ENCODE measurements at places on chromosomes 6 and 20.
A peak's percentile ranks its signal among the peaks of the same experiment; 100 is the strongest.

GRCh38 chr6:149888659-149889058 is 9.3 kb downstream of the RAET1E start:
- DNase-seq, result no peak

- DNase-seq, result no peak
These were observed 182.8 kb downstream of the UNC5CL start for GRCh38 chr6:40856271-40856670.

DNA sequence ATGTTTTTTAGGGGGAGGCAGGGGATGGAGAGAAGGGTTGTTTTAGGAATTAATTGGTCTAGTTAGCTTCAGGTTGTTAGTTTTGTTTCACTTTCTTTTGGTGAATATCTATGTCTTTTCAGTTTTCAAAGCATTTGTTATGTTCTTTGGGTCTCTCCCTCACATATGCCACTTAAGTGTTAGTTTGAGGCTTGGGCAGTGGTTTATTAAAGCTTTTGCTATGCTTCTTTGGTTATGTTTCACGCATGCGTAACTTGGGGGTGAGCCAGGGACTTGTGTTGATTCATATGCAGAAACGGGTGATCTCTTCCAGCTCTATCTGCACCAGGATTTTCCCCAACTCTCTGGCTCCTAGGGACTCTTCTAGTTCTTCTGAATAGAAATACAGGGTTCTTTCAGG is 11.4 kb upstream of the MMS22L start:
- DNase-seq, result no peak

- DNase-seq, result no peak
These were observed 503.8 kb upstream of the MARCKS start for GRCh38 chr6:113353392-113353791.

- DNase-seq, result no peak
These were observed 166.1 kb upstream of the AKAP12 start for GRCh38 chr6:151073701-151074100.

DNA sequence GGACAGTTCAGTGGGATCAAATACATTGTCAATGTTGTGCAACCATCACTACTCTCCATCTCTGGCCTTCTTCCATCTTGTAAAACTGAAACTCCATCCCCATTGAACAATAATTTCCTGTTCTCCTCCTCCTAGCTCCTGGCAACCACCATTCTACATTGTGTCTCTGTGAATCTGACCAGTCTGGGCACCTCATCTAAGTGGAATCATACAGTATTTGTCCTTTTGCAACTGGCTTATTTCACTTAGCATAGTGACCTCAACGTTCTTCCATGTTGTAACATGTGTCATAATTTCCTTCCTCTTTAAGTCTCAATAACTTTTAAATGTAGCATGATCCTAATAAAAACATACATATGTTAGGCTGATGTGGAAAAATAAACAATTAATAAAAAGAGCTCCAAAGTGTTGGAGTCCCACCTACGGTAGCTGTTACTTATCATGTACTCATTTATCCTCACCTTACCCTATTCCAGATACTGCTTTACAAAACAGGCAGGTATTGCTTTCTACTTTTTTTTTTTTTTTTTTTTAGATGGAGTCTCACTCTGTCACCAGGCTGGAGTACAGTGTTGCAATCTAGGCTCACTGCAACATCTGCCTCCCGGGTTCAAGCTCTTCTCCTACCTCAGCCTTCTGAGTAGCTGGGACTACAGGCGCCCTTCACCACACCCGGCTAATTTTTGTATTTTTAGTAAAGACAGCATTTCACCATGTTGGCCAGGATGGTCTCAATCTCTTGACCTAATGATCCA is 91.9 kb downstream of the TNFAIP3 start:
- peak; percentile 9 for DNase-seq

DNA sequence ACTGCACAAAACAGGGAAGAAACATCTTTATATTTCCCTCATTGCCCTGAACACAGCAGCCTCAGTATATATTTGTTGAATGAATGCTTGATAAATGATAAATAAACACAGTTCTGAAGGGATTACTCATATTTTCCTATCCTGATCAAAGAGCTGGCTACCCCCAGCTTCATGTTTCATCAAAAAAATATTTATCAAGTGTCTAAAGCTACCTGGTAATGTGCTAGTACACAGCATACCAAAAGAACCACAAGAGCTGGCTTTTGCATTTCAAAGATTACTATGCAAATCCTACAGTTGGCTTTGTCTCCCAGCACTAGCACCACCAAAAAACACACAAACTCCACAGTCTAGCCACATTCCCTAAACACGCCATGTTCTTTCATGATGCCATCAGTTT is 130.0 kb downstream of the BTBD9 start:
- no peak for DNase-seq

Data from SK-MEL-5 (cell line).